H4 (cell line): ENCODE measurements at places on chromosomes 5 and 9.

DNA sequence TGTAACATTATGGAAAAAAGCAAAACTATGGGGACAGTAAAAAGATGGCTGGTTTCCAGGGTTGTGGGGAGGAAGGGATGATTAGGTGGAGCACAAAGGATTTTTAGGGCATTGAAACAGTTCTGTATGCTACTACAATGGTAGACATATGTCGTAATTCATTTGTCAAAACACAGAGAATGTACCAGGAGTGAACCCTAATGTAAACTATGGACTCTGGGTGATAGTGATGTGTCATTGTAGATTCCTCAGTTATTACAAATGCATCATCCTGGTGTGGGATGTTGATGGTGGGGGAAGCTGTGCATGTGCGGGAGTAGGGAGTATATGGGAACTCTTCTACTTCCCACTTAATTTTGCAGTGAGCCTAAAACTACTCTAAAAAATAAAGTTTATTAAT lies 135.0 kb upstream of the GABRP start:
- no peak for DNase-seq

DNA sequence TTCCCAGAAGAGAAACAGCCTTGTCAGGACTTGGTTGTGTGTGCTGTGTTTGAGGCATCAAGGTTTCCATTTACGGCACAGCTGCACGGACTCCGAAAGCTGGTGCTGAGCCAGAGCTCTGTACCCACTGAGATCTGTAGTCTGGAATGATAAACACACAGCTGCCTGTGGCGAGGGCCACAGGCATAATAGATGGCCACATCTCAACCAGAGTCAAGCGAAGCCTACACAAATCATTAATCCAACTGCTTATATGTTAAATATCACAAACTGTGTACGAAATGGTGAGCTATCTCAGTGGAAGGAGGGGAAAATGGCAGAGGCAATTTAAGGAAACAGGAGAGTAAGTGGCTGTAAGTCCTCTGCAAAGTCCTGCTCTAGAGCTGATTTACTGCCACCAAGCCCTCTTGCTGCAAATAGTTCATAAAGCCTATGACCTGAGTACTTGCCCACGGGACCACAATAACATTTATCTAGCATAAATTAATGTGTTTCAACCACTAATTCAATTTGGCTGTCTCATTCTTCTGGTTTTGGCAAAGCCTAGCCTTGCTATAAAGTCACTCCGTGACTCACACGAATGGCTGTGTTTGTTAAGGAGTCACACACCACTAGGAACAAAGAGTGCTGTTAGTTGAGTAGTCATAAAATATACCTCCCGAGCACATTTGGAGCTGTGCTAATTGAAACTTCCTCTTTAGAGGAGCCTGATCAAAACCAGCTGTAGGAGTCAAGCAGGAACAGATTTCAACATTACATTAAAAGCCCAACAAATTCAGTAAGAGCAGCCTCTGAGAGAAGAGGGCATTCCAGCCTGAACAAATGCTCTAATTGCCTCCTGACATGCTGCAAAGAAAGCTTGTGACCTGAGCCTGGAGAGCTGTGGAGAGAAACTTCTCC lies 738.6 kb upstream of the ZNF608 start:
- peak; percentile 100 for DNase-seq

- no peak for DNase-seq
These were observed 5.3 kb downstream of the BARX1 start for GRCh38 chr9:93949694-93950449.

- no peak for DNase-seq
These were observed 37.4 kb downstream of the FOXI1 start for GRCh38 chr5:170143091-170143490.

- no peak for DNase-seq
These were observed 58.9 kb upstream of the MCCC2 start for GRCh38 chr5:71528206-71528605.

DNA sequence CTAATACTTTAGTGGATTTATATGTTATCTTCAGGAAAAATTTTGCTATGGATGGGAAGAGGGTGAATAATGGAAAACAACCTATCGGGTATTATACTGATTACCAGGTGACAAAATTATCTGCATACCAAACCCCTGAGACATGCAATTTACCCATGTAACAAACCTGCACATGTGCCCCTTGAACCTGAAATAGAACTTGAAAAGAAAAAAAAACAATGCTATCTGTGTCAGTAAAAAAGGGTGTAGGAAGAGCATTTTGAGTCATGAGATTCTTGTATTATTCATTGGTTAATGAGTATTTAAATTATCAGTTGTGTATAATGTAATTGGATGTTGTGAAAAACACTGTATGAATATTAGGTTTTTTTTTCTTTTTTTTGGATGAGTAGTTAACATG lies 75.4 kb downstream of the PRR16 start:
- no peak for DNase-seq

- DNase-seq, result peak; percentile 39
These were observed 589.1 kb downstream of the MTRR start for GRCh38 chr5:8458038-8458383.

- DNase-seq, result peak; percentile 56
These were observed 297.0 kb upstream of the ACTBL2 start for GRCh38 chr5:57779383-57780223.

DNA sequence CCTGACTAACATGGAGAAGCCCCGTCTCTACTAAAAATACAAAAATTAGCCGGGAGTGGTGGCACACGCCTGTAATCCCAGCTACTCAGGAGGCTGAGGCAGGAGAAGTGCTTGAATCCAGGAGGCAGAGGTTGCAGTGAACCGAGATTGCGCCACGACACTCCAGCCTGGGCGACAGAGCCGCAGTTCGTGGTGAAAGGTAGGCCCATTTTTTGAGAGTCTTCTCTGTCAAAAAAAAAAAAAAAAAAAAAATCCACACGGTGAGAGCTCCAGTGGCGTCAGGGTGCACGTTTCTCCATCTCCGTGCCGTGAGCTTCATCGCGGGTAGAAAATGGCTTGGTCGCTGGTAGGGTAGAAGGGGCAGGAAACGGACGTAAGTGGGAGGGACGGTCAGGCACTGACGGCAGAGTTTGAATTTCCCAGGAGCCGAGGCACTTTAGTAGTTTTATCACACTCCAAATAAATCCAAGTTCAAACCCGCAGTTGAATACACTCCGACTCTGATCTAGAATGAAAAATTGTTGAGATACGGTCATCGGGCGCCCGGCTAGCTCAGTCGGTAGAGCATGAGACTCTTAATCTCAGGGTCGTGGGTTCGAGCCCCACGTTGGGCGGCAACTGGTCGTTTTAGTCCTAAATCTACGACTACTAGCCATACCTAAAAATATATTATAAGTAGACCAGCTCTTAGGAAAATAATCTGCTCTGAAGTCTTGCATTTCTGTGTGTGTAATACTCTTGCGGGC lies 2.4 kb upstream of the TRIM7 start:
- peak; percentile 95 for DNase-seq

- DNase-seq, result no peak
These were observed 60.2 kb upstream of the SRP19 start for GRCh38 chr5:112800891-112801290.

DNA sequence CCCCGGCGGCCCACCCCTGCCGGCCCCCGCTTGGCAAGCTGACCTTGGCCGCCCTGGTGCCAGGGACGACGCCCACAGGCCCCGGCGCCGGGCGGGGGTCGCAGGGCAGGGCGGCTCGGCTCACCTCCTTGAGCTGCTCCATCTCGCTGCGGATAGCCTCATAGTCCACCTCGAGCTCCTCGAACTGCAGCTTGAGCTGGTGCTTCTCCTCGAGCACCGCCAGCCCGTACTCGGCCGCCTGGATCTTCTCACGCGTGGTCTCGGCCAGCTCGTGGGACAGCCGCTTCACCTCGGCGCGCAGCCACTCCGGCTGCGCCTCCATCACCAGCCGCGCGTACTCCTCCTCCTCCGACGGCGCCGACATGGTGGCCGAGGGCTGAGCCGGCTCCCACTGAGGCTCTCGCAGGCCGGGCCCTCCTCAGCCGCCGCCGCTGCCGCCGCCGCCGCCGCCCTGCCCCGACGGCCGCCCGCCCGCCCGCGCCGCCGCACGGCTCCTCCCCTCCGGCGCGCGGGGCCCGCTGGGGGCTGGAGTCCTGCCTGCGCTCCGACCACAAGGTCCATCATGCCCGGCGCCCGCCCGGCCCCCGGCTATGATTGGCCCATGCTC lies at the start of gene BICD2:
BICD2 (minus strand) TSS at position 453 of the 607 bp plus-strand sequence; CDS start at position 364, 89 bp downstream.
- DNase-seq, result no peak

DNA sequence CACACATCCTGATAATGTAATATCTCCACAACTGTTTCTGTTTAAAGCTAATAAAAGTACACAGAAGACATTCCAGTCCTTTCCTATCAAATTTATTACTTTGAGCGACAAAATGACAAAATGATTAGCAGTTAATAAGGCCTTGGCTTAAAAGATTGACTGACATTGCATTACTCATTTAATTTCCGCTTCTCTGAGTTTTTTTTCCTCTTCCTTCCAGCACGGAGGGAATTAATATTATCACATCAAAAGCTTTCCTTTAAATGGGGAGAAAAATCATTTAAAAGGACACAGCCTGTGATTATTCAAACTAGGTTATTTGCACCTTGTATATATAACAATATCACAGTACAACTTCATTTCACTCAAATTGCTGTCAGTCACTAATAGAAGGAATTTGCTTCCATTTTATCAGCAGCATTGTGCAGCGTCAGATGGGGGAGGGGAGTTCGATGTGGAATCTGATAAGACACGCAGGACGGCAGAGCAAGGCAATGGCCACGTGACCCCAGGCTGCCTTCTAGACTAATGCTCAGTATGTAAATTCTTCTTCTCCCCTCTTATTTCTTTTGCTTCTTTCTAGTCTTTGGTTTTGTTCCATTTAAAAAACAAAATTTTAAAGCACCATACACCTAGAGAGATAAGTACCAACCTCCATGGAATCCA lies 400.5 kb downstream of the IRX1 start:
- DNase-seq, result no peak

DNA sequence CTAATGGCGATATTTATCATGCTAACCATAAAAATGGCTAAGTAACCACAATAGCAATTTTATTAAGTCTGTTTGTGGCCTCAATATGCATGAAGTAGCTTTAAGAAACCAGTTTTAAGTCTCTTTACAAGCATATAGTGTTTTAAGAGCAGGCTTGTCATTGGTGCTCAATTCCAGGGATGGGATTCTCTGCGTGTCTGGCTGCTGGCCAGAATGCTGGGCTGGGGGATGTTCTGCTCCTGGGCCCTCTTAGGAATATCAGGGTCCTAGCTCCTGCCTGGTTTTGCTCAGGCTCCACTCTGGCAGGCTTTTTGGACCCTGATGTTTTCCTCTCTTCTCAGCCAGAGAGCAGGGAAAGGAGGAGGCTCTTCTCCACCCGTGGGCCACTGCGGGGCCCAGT lies 127.2 kb downstream of the PDE8B start:
- no peak for DNase-seq

DNA sequence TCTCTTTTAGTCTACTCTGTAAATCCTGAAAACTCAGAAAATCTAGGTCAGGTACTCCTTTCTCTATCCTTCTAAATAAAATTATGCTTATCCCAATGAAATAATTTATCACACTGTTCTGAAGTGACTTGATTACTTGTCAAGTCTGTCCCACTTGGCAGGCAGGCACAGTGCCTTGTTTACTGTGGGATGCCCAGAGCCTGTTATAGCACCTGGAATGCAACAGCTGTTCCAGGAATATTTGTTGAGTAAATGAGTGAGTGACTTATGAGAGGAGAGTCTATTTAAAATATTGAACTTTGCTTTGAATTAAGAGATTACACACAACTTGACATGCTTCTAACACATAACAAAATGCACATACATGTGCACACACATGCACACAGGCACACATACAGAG lies 130.0 kb downstream of the MPDZ start:
- no peak for DNase-seq

- no peak for DNase-seq
These were observed 70.8 kb upstream of the STARD4 start for GRCh38 chr5:111582993-111583601.

DNA sequence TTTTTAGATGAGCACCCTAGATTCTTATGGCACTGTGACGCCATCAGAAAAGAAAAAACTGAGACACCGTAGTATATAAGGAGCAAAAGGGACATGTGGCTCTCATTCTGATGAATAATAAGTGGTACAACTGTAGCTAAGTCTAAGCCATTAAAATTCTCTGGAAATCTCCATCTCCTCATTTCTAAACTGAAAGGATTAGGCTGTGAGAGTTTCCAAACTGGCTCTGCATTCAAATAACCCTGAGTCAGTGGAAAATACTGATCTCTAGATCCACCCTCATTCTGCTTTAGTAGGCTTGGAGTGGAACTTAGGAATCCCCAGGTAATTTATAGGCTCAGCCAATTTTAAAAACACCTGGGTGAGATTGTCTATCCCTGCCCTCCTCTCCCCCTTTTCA lies 28.5 kb downstream of the PTAR1 start:
- DNase-seq, result no peak

- no peak for DNase-seq
These were observed 2.2 kb upstream of the SLIT3 start for GRCh38 chr5:169303119-169303515.

DNA sequence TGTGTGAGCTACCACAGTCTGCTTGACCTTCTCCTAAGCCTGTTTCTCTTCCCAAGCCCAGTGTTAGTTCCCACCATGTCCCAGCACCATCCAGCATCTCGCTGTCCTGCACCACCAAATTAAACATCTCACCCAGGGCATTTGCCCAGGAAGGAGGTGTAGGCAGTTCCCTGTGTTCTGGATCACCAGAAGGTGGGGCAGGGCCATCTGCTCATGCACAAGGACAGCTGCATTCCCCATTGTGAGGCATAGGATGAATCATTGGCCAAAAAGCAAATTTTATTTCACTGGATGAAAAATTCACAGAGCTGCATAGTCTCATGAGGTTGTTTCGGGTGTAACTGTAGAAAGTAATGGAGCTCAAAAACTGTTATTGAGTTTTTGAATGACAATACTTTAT lies 89.5 kb upstream of the GRIA1 start:
- no peak for DNase-seq

DNA sequence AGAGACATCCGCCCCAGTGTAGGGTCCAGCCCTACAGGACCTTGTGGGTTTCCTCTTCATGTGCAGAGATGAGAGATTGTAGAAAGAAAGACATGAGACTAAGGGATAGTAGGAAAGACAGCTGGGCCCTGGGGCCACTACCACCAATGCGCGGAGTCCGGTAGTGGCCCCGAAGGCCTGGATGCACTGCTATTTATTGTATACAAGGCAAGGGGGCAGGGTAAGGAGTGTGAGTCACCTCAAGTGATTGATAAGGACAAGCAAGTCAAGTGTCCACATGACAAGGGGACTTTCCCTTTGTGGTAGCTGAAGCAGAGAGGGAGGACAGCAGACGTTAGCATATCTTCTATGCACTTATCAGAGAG lies 6.2 kb upstream of the TMEM141 start:
- DNase-seq, result no peak

- peak; percentile 4 for DNase-seq
These were observed 152.9 kb downstream of the SGCD start for GRCh38 chr5:156479849-156480248.
